ENCODE measurements at places on chromosomes 16 and 17. TPM values are rescaled to one million over a fixed set of nuclear protein-coding genes. Genes with fewer than 3 reads are reported as not detected.

Gene GRB7
- total RNA-seq, result 2.8 TPM

Gene ARHGAP44
- 0.80 TPM for total RNA-seq

Gene MYL4
- total RNA-seq, result 0.49 TPM

Gene RNU2-1
- total RNA-seq, result 4,481 TPM

Gene PRSS53
- 3.4 TPM for total RNA-seq

Gene ERAL1
- 74.2 TPM for total RNA-seq

Gene CDRT15
- total RNA-seq, result not detected

Gene CDH8
- total RNA-seq, result 0.21 TPM

Gene ALDH3A1
- 0.21 TPM for total RNA-seq

Gene IGSF6
- 0.23 TPM for total RNA-seq

Gene PRSS36
- 0.23 TPM for total RNA-seq

Gene HLF
- 0.13 TPM for total RNA-seq

Gene HBA2
- total RNA-seq, result not detected

Gene HOXB2
- total RNA-seq, result 70.1 TPM

Gene SCARF1
- 6.6 TPM for total RNA-seq

Gene ANKFN1
- total RNA-seq, result not detected

Gene RNF151
- total RNA-seq, result not detected

Gene SMIM22
- total RNA-seq, result not detected

Gene NOG
- total RNA-seq, result 9.2 TPM

Gene WIPI1
- 19.8 TPM for total RNA-seq

Gene TBC1D3G
- 0.15 TPM for total RNA-seq

Gene OSGIN1
- total RNA-seq, result 4.9 TPM

Gene PIRT
- total RNA-seq, result not detected

Gene ZNF652
- 42.4 TPM for total RNA-seq

Gene TAT
- 0.49 TPM for total RNA-seq

Gene ZP2
- not detected for total RNA-seq

Gene C17orf78
- not detected for total RNA-seq

Gene TMEM220
- total RNA-seq, result 9.3 TPM

Gene INCA1
- total RNA-seq, result 1.7 TPM

Gene KRTAP4-1
- not detected for total RNA-seq

Gene PYY
- not detected for total RNA-seq

Gene KRTAP16-1
- not detected for total RNA-seq

Gene TBC1D3H
- not detected for total RNA-seq

Gene PGAP6
- total RNA-seq, result 128 TPM

Gene SCGB1C2
- total RNA-seq, result not detected

Gene CIITA
- total RNA-seq, result 0.41 TPM

Gene SLC47A1
- 16.1 TPM for total RNA-seq

Gene SLC25A11
- 65.9 TPM for total RNA-seq

Gene PMFBP1
- 0.10 TPM for total RNA-seq

Gene PABPN1L
- total RNA-seq, result not detected

Gene KRTAP9-8
- total RNA-seq, result not detected

Gene SLFN12L
- total RNA-seq, result 0.33 TPM

Gene NPIPB6
- total RNA-seq, result 1.3 TPM

Gene FUS
- 441 TPM for total RNA-seq

Gene ITGB3
- 17.6 TPM for total RNA-seq

Gene KRTAP4-5
- not detected for total RNA-seq

Gene ZNF469
- total RNA-seq, result 1.3 TPM

Gene MMP2
- total RNA-seq, result 311 TPM

Gene UTS2R
- 0.39 TPM for total RNA-seq

Gene ACLY
- 225 TPM for total RNA-seq

Data from Panc1 (cell line).